KG1 (cell line): ENCODE measurements at places on chromosomes 3 and 15.

DNA sequence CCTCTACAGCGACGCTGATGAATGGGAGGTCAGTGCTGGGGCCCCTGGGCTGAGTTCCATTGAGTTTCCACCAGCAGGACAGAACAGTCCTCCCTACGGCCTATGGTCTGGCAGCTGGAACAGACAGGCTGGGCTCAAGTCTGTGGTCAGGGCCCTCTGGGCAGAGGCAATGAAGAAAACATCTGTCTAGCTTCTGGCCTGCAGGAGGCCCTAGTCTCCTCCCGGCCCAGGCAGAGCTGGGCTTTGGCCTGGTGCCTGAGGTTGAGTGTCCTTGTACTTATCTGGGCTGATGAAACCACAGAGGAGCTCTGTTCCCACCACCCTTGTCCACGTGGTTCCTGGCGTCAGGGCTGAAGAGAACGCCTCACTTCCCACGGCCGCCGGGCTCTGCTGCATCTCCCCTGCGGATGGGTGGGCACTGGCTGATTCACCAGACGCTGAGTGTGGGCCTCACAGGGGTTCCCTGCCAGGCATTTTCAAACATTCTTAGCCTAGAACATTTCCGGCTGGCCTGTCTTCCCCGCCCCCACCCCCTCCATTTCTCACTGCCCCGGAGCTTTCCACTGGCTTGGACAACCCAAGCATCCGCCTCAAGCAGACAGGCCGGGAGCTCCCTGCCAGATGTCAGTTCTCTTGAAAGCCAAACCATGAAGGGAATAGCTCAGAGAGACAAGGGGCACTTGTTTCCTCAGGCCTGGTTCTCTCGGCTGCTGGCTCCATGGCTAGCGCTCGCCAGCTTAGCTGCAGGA lies 20.3 kb downstream of the PPCDC start:
- DNase-seq, result peak; percentile 87

DNA sequence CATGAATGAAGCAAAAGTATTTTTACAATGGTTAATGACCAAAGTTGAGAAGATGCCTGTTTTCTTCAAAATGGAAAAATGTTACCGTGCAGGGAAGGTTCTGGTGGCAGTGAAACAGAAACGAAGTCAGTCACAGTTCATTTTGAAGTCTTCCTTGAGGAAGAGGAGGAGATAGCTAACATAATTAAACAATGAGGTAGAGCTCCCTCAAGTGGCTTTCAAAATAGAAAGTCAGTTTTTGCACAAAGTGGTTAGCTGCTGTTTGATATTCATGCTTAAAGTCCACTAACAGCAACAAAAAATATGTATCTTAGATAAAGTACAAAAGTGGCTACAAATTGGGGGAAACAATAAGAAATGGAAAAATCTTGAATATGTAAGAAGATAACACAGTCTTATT lies 87.3 kb downstream of the TFG start:
- DNase-seq, result peak; percentile 7

- DNase-seq, result no peak
These were observed 1.7 kb upstream of the GOLIM4 start for GRCh38 chr3:168097381-168097780.

DNA sequence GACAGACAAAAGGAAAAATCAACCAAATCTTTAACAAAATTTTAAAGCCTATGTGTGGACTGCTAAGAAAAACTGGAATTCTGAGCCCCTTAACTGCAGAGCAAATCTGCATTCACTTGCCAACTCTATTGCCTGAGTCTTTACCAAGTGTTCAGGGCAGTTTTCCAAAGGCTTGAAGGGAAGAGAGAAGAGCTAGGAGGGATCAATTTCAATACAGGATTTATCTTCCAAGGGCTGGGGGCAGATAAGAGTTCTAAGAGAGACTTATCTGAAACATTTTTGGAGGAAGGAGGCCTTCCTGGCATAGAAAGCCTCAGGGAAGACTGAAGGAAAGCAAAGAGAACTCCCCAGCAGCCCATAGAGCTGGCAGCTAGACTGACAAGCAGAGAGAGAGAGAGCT lies 31.4 kb upstream of the LSAMP start:
- no peak for DNase-seq

DNA sequence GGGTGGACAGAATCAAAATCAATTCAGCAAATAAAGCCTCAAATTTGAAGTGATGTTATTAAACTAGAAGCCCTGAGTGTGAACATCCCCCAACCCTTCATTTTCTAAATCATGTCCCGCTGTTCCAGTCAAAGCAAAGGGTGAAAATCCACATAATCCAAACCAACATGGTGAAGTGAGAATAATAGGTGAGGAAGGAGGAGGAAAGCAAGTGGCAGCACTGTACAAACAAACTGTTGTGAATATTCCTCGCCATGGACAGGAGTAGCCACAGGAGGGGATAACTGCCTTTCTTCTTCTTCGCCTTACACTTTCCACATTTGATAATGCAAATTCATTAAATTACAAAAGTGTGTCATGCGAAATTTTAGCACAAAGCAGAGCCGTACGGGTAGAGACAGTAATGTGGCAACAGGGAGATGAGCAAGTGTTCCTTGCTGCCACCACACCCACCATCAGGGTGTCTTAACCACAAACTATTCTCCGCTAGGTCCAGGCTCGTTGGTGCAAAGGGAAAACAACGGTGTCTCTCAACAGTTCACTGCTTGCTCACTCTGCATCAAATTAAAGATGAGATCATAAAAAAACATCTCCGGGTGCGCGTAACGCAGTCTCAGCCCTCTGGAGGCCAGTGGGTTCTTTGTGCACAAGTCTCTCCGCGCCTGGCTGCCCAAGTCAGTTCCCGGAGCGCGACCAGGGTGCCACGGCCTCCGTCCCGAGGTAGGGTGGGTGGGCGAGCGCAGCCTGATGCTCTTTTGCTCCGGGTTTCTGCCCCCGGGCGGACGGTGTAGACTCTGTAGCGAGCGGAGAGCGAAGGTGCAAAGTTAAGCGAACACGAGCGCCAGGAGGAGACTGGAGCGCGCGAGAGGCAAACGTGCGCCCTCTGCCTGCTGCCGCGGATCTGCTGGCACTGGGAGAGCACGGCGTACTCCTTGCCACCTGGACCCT lies 6.7 kb downstream of the EPHA3 start:
- DNase-seq, result no peak

DNA sequence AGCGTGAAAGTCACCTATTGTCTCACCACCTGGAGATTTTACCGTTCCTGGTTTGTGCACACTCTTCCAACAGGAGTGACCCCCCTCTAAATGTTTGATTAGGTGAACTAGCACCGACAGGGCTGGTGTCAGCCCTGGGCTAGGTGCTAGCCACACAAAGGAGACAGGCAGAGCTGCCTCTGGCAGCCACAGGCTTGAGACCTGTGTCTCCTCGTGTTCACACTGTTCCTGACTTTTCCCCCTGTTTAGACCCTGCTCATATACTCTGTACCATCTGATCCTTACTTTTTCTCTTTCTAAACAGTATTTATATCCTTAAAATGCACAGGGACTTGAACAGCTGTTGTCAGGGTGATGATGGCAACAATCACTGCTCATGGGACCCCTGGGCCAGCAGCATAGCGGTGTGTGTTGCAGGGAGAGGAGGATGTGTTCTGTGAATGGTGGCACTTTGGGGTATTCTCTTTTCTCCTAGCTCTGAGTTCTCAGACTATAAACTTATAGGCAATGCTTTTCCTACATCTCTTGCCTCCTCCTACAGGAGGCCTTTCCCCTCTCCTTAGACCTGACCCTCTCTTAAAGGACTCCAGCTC lies 5.5 kb downstream of the CD80 start:
- no peak for DNase-seq

GRCh38 chr3:11548721-11549131 lies 95.0 kb downstream of the VGLL4 start:
- no peak for DNase-seq

- DNase-seq, result no peak
These were observed 61.8 kb downstream of the PCCB start for GRCh38 chr3:136311968-136312367.

GRCh38 chr15:27870320-27870719 lies 228.8 kb downstream of the OCA2 start:
- DNase-seq, result no peak

- DNase-seq, result no peak
These were observed 146.1 kb upstream of the TPM1 start for GRCh38 chr15:62896380-62896866.

- peak; percentile 11 for DNase-seq
These were observed 79.2 kb upstream of the CCNL1 start for GRCh38 chr3:157239082-157239704.
